ENCODE measurements at places on chromosomes 3 and 15.

- no peak for DNase-seq
Observed at GRCh38 chr15:45183511-45183910, 4.3 kb downstream of the SHF start.

- no peak for DNase-seq
Observed at GRCh38 chr3:58441514-58442450, 8.2 kb upstream of the PDHB start.

- DNase-seq, result no peak
Observed at GRCh38 chr3:157938154-157938779, 168.0 kb downstream of the SHOX2 start.

DNA sequence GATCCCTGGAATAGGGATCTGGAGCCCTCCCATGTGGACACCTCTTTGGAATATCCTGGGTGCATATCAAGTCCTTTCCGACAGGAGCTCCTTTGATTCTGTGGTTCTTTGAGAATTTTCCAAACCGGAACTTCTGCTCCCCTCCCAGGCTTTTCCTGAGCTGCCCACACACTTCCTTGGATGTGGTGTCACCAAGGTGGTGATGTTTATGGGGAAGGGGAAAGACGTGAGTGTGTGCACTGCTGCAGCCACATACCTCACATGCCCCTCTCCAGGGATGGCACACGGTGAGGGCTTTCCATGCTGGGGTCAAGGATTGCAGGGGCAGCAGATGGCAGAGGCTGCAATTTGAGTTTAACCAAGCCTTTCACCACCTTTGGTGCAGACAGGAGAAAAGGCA, 27.9 kb upstream of the PSTPIP1 start:
- no peak for DNase-seq

GRCh38 chr3:166265153-166265552, 427.9 kb upstream of the BCHE start:
- no peak for DNase-seq

- DNase-seq, result no peak
Observed at GRCh38 chr3:183018421-183019192, 38.3 kb upstream of the DCUN1D1 start.

GRCh38 chr3:146948186-146948585, 343.0 kb upstream of the PLSCR5 start:
- no peak for DNase-seq

DNA sequence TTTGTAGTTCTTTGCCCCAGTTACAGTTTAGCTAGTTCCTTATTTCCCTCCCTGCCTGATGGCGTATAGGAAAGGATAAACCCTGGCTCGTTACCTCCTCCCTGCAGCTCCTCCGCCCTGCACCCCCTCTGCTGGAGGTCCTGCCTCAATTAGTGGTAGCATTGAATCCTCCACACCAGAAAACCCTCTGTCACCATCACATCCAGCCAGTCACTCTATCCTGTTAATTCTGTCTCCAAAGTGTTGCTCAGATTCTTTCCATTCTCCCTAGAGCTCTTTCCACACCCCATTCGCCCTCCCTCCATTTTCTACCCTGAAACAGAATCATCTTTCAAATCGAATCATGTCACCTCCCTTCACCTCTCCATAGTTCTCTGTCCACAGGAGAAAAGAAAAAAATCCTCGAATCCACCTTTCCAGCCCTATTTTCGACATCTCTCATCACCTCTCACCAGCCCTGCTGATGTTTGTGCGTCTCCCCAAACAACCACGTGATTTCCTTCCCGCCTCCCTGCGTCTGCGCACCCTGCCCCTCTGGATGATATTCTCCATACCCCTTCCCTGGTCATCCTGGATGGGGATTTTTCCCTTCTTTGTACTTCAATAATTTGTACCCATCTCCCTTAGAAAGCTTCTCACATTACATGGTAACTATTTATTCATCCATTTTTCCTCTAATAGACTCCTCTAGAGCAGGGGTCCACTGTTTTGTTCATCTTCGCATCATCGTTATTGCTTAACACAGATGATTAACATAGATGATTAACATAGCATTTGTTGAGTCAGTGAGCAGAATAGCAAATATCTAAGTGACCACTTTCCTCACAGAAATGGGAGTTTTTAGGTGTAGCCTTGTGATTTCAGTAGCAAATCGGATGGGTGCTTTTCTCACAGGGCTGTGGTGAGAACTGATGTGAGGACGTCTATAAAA, 37.1 kb downstream of the MAP3K13 start:
- DNase-seq, result no peak

Data from stimulated activated CD8-positive, alpha-beta memory T cell treated with anti-CD3 and anti-CD28 coated beads, Interleukin-2, amount 100 ng/mL, for 1 hour (primary cell).